ENCODE measurements at places on chromosomes 2 and 18.

DNA sequence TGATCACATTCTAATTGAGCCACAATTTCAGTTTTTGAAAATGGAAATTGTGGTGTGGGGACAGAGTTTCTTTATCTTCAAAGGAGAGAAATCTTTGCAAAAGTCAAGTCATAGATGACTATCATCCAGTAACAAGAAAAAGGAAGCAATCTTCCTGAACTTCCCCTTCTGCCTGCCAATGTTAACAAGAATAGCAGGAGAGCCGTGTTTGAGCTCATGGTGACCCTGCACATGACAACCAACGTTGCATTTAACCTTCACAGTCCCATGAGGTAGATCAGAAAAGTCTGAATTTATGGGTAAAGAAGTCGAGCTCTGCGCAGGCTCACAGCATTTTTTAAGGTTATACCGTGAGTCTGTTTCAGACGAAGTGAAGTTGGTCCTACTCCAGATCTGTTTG lies 454.9 kb downstream of the LPIN1 start:
- DNase-seq, result no peak

GRCh38 chr18:32507093-32507492 lies 36.4 kb upstream of the GAREM1 start:
- DNase-seq, result no peak

- DNase-seq, result no peak
Measured at GRCh38 chr2:15860760-15861159, 79.6 kb upstream of the MYCN start.

- DNase-seq, result no peak
Measured at GRCh38 chr2:24806661-24807036, 13.4 kb downstream of the CENPO start.

GRCh38 chr2:177602611-177603164 lies 210.1 kb downstream of the AGPS start:
- no peak for DNase-seq
